ENCODE measurements at places on chromosomes 1 and 21. TPM values are rescaled to one million over a fixed set of nuclear protein-coding genes. Genes with fewer than 3 reads are reported as not detected.
A peak's percentile ranks its signal among the peaks of the same experiment; 100 is the strongest.

The RXFP4 gene
- not detected for total RNA-seq

GRCh38 chr21:31490443-31490842 lies 146.4 kb upstream of the TIAM1 start:
- no peak for DNase-seq

- DNase-seq: no peak
Measured at GRCh38 chr1:167227934-167228378, 7.3 kb downstream of the POU2F1 start.

DNA sequence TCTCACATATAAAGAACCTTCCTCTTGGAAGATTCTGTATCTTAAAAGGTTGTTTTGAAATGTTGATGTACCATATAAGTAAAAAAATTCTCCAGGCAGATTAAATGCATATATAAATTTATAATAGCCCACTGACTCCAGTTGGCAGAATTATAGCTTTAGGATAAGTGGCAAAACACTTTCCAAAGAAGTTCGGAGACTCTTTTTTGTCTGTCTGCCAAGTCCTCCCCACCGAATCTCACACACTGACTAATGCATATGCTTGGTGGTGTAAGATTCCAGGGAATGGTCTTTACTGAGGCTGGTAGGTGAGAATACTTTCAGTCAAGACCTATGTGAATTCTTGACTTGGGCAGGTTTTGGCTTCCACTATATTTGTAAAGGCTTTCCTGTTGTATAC lies 724.3 kb upstream of the CXADR start:
- no peak for DNase-seq

DNA sequence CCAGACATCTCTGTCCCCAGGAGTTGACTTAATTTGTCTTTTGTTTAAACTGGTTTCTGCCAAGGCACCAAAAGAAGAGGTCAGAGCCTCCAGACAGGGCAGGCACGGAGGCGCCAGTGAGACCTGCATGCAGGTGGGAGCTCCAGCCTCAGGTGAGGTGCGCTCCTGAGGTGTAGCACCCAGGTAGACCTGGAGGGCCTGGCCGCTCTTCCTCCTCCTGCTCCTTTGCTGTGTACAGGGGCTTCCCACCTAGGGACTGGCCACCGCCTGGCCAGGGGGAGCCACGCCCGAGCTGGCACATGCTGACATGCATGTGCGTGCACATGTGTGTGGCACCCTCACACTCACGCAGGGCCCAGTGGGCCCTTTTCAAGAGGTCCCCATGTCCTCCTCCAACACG lies 158.7 kb downstream of the PEX14 start:
- DNase-seq: no peak

The NASP gene
- total RNA-seq: 184 TPM

DNA sequence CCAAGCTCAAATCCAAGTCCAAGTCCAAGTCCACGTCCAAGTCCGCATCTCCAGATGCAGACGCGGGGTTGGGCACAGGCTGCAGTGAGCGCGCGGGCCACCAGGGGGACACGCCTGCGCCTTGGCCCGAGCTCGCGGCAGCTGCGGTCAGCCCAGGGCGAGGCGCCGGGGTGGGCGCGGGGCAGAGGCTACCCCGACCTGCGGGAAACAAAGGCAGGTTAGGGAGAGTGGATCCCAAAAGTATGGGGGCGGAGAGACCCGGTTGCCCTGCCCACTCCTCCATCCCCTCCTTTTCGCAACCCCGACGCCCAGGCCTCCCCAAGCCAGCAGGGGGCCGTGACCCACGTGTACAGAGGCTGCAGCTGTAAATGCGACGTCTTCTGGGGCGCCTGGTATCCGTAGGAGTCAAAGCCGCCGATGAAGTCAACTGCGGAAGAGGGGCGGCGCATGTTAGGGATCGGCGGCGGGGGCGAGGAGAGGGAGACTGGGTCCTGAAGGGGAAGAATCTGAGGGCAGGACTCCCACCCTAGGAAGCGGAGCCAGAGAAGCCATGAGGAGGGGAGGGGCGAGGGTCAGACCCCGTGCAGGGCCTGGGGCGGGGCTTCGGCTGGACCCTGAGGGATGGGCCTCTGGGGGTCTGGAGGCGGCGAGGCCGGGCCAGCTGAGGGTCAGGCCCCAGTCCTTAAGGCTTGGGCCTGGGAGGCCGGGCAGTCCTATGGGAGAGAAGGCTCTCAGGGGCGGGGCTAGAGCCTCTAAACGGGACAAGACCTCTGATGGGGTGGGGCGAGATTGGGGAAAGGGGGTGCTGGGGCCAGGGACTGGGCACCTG lies 58.0 kb downstream of the NKAIN1 start:
- peak; percentile 78 for DNase-seq

GRCh38 chr1:159922511-159923202 lies 2.6 kb downstream of the TAGLN2 start:
- DNase-seq: no peak

The NBPF10 gene
- total RNA-seq: 1.6 TPM

- DNase-seq: no peak
Measured at GRCh38 chr1:117669572-117669971, 63.7 kb downstream of the TENT5C start.

The NID1 gene
- 0.19 TPM for total RNA-seq

- DNase-seq: no peak
Measured at GRCh38 chr1:175889848-175890247, 146.5 kb upstream of the TNR start.

- DNase-seq: no peak
Measured at GRCh38 chr1:244839656-244840055, 4.2 kb downstream of the COX20 start.

The RUNX3 gene
- 172 TPM for total RNA-seq

DNA sequence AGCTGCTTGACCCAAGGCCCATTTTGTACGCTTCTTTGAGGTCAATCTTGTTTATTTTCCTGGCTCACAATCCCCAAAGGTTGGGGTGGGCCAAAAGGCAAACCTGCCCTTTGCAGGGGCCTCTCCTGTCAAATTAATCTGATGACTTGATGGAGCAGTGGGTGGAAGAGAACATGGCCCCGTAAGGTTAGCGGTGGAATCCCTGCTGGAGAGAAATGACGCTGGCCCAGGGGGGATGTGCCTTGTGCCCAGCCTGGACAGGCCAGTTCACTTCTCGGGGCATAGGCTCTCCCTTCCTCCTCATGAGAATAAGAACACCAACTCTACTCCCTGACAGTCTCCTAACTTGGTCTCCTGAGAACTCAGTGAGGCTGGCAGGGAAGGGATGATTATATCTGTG lies 40.5 kb downstream of the C1orf198 start:
- no peak for DNase-seq

- DNase-seq: no peak
Measured at GRCh38 chr1:99704356-99704816, 58.5 kb downstream of the PALMD start.

GRCh38 chr1:155256058-155256852 lies 972 bp upstream of the ENTREP3 start:
- no peak for DNase-seq

- no peak for DNase-seq
Measured at GRCh38 chr1:40692429-40692895, 958 bp downstream of the NFYC start.

- no peak for DNase-seq
Measured at GRCh38 chr21:42781971-42782722, 97.2 kb downstream of the WDR4 start.
